ENCODE measurements at places on chromosomes 11 and 22.

DNA sequence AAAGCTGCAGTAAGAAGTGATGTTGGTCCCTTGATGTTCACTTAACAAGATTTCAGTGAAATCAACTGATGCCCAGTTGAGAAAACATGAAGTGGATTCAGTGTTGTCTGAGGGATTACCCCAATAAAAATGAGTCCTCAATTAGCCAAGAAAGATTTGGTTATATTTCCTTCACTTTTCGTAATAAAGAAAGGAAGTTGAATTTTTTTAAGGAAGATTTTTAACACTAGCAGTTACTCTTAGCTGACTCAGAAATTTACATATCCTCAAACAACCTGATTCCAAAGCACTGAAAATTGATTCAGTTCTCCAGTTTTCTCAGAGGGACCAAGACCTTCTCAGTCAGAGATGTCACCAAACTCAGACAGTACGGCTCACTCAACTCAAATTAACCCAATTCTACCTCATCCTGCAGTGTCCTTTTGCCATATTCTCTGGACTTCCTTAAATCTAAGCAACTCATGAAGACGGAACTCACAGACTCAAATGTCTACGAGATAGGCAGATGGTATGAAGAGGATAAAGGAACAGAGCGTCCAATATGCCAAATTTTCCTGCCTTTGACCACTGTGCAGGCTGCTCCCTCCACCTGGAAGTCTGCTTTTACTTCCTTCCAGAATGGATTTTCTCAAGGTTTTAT is 22.8 kb downstream of the SLC5A4 start:
- DNase-seq, result no peak

DNA sequence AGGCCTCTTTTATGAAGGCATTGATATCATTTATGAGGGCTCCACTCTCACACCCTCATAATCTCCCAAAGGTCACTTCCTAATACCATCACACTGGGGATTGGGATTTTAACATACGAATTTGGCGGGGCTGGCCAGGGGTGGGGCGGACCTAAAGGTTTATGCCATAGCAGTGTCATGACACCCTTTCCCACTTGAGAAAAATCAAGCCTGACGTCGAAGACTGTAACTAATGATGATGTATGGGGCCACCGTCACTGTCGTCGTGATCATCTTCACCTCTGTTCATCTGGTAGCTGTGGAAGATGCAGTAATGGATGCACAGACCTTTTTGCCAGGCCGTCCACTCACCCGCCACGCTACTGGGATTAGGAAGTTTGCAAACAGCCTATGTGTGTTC is 912.1 kb downstream of the TBC1D22A start:
- no peak for DNase-seq

- no peak for DNase-seq
Observed at GRCh38 chr11:68976095-68976494, 4.7 kb downstream of the MRGPRD start.

DNA sequence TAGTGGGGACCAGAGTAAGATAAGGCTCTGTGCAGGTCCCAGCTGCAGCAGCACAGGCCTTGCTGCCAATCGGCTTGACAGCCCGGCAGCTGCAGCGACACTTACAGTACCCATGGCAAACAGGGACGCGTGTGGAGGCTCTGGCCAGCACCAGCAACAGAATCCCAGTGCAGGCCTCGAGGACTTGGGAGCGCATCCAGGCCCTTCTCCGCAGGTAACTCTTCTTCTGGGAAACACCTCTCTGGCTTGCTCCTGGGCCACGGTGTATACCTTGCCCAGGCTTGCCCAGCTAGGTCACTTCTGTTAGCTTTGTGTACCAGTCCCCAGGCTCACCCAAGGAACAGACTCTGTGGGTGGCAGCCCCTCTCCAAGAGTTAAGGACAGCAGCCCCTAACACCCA is 126.7 kb downstream of the CTTN start:
- DNase-seq, result no peak

GRCh38 chr11:125167292-125167953 is 2.9 kb downstream of the PKNOX2 start:
- no peak for DNase-seq

- no peak for DNase-seq
Observed at GRCh38 chr22:33605666-33606065, 314.6 kb downstream of the LARGE1 start.

- DNase-seq, result no peak
Observed at GRCh38 chr11:24833573-24833972, 336.7 kb downstream of the LUZP2 start.

GRCh38 chr11:83521647-83522596 is 235.8 kb upstream of the CCDC90B start:
- no peak for DNase-seq

DNA sequence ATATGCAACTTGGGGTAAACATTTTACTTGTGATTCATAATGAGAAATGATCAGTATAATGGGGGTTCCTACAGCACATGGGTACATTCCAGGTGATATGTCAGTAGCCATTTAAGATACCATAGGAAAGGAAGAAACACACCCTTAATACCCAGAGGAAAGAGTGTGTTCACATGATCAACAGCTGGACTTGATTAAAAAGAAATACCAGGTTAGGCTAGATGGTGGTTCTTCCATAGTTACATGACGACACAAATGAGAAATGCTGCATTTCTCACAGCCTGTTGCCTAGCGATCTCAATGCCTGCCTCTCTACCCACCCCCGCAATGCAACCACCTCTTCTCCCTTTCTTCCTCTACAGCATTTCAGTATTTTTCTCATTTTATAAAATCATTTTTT is 96.8 kb downstream of the TTC28 start:
- no peak for DNase-seq

GRCh38 chr11:47398551-47398950 is 9.8 kb upstream of the SLC39A13 start:
- no peak for DNase-seq

- DNase-seq, result no peak
Observed at GRCh38 chr11:106399076-106399511, 321.6 kb downstream of the AASDHPPT start.

GRCh38 chr22:45976254-45977002 is 534 bp downstream of the WNT7B start:
- DNase-seq, result no peak

DNA sequence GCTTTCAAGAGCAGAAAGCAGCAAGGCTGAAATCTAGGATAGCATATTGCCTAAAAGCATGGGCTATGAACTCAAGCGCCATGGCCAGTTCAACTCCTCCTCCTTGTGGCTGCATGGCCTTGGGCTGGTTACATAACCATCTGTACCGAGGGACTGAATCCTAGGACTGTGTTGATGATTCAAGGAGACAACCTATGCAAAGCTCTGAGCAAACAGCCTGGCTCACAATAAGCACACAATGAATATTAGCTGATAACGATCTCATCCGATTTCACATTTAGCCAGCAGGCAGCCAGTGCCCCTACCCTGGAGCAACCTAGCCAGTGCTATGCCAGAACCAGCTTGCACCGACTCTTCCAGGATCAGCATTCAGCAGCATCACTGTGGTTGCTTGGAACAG is 698.4 kb downstream of the TBC1D22A start:
- no peak for DNase-seq

- DNase-seq, result no peak
Observed at GRCh38 chr11:61416941-61417340, 12.8 kb downstream of the CPSF7 start.

GRCh38 chr11:130420478-130421198 is 7.8 kb downstream of the ADAMTS8 start:
- DNase-seq, result no peak

GRCh38 chr11:58941838-58942237 is 2.5 kb downstream of the GLYATL1 start:
- DNase-seq, result no peak

GRCh38 chr11:73186294-73186850 is 31.7 kb upstream of the P2RY2 start:
- no peak for DNase-seq

DNA sequence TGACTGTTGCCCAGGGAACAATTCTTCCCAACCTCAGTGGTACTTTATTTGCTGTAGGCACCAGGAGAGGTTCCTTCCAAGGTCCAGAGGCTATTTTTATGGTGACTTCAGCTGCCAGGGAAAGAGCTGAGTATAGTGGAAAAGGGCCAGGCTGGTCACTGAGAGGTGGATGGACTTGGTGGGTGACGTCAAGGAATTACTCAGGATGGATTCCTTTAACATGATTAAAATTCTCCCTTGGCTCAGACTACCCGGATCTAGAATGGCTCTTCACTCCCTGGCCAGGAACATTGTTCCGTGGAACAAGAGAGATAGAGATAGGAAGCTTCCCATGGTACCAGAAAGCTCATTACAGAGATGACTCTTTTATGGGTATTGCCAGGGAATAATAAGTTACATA is 8.7 kb upstream of the CALCA start:
- DNase-seq, result no peak

DNA sequence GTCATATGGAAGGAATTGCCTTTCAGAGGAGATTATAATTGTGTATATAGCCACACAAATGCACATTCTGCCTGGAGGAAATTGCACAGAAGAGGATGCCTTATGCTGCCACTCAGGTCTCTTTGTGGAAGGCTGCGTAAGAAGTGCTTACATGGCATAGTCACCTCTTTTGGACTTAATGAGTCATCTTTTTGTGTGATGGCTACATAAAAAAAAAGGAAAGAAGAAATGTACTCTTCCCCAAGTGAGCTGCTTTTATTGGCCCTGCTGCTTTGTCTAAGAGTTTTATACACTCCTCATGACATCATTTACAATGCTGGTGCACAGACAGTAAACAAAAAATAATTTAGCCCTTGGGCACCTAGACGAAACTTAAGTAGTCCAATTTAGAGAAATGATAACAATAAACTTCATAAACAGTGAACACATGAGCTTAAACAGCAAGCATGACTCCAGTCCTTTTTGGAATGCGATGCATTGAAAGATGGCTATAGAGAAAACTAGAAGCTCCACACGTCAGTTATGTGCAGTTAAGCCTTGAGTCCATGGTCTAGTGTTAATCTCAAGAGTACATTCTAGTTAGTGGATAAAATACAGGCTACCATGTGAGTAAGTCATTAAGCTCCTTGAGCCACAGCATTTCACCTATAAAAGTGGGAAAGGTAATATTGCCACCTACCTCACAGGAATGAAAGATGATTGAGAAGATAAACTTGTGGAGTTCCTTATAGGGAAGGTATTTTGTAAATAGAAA is 12.0 kb downstream of the CSTPP1 start:
- no peak for DNase-seq

DNA sequence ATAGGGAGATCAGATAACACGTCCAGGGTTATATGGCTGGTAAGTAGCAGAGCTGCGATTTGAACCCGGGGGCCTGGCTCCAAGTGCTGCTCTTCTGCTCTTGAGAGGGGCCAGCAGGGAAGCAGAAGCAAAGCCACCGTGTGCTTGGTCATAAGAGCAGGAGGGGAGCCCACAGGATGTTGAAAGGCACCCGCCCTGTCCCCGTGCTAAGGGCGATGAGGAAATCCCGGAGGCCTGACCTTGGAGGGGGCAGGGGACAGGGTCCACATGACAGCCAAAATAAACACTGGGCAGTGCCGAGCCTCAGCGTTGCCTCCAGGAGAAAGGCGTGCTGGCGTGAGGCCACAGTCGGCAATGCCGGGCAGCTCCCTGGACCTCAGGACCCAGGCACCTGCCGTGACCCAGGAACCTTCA is 28.8 kb downstream of the TOM1 start:
- DNase-seq, result no peak

- no peak for DNase-seq
Observed at GRCh38 chr11:15291885-15292284, 177.2 kb downstream of the INSC start.
